ENCODE measurements at places on chromosomes 1 and 21. TPM values are rescaled to one million over a fixed set of nuclear protein-coding genes. Genes with fewer than 3 reads are reported as not detected.

DNA sequence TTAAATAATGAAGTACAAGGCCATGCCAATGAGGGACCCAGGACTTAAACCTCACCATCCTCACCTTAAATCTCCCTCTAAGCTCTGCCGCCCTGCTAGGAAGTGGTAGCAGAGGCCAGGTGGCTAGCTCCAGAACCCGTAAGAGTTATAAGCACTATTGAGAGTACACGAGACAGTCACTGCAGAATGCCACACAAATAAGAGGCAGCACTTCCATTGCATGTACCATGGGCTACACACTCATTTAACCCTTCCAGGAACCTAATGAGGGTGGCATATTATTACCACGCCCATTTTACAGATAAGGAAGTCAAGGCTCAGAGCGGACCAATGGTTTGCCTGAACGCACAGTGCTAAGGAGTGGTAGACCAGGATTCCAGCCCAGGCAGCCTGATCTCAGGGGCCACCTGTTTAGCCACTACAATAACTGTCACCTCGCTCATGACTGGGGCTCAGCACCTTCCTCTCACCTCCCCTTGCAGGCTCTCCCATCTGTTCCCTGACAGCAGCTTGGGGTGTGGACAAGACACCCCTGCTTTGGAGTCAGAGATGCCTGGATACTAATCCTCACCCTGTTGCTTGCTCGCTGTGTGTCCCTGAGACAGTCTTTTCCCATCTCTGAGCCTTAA, 54.8 kb upstream of the ID3 start:
- DNase-seq, result no peak

GRCh38 chr1:94828251-94828650, 8.1 kb downstream of the SLC44A3 start:
- no peak for DNase-seq

DNA sequence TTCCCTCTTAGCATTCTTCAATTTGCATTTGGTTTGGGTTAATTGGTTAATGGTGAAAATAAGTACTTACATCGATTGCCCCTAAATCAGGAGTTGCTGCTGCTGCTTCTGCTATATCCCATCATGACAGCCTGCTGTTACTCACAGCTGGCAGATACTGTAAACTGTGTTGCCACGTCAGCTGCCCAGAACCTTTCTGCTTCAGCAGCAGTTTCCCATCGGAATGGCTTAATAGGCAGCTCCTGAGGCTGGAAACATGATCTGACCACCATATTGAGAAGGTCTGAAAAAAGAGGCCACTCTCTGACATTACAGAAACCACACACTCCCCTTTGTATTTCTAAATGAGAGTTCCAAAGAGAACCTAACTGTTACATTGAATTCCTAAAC, 14.3 kb upstream of the SEC16B start:
- DNase-seq, result peak; percentile 28

DNA sequence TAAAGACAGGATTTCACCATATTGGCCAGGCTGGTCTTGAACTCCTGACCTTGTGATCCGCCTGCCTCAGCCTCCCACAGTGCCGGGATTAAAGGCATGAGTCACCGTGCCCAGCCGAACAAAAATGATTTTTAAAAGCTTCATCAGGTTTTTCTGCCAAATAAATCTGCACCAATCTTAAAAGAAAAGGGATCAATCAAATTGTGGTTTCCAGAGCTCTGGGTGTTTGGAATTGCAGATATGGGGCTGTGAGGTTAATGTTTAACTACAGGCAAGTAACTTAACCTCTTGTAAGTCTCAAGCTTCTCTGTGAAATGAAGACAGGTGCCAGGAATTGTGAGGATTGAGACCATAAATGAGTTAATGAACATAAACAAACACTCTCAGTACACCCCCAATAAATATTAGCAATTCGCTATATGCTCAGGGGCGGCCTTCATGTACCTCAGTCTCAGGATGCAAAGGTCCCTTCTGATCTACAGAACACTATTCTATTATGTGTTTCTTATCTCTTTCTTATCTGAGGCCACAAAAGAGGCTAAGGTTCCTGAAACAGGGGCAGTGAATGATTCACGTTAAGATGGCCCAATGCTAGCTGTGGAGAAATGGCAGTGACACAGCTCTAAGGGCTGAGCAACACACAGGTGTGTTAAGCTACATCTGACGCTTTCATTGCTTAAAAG, 7.1 kb upstream of the GNPAT start:
- DNase-seq, result no peak

The DFFA gene
- 28.6 TPM for total RNA-seq

The LYPD8 gene
- not detected for total RNA-seq

The GLMN gene
- total RNA-seq, result 6.2 TPM

The AHDC1 gene
- 40.1 TPM for total RNA-seq
